ENCODE measurements at places on chromosomes 6 and 20.

- DNase-seq = no peak
Measured at GRCh38 chr20:37144856-37145404, 34.2 kb upstream of the RPN2 start.

- DNase-seq = no peak
Measured at GRCh38 chr6:143694560-143694959, 16.8 kb downstream of the PHACTR2 start.

- DNase-seq = no peak
Measured at GRCh38 chr6:11684901-11685480, 93.6 kb downstream of the ADTRP start.

GRCh38 chr6:14896475-14896874, 349.4 kb upstream of the JARID2 start:
- DNase-seq = no peak

GRCh38 chr6:121670511-121670910, 235.1 kb downstream of the GJA1 start:
- no peak for DNase-seq

Measured in iPS DF 19.7 (cell line).